T1000 (cell line): ENCODE measurements at places on chromosomes 11 and 22.
A peak's percentile ranks its signal among the peaks of the same experiment; 100 is the strongest.

GRCh38 chr22:43388420-43388851, 23.4 kb upstream of the MPPED1 start:
- DNase-seq, result peak; percentile 44

GRCh38 chr11:1883346-1884302, 8.1 kb downstream of the PRR33 start:
- DNase-seq, result no peak

- no peak for DNase-seq
These were observed 72.8 kb upstream of the ALX4 start for GRCh38 chr11:44382656-44383240.

DNA sequence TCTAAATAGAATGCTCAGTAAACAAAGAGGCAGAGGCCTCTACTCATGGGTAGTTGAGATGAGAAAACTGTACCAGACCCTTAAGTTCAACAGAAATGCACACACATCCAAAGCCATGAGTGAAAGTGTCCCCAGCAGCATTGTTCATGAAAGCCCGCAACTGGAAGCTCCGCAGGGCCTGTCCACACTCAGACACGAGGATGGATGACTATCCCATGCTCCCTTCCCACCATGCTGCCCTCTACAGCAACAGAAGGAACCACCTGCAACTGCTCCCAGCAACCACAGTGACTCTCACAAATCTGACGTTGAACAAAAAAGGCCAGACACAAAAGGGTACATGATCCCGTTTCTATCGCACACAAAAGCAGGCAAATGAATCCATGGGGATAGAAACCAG, 76.9 kb upstream of the ANO1 start:
- no peak for DNase-seq

DNA sequence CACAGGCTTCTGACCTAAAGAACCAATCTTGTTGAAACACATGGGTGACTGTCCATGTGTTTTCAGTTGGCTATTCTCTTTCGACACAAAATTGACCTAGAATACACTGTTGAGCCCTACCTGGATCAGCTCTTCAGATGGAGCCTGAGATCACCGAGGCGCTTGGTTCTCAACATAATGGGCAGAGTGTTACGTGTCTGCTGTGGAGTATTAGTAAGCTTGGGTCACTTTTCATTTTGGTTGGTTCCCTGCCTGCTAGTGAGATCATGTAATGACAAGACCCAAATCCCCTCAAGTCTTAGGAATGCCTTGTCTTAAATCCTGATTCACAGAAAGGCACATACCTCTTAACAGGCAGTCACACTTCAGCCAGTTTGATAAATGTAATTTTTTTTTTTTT, 8.7 kb downstream of the MED19 start:
- no peak for DNase-seq

- no peak for DNase-seq
These were observed 11.4 kb upstream of the TBX1 start for GRCh38 chr22:19748991-19749664.

DNA sequence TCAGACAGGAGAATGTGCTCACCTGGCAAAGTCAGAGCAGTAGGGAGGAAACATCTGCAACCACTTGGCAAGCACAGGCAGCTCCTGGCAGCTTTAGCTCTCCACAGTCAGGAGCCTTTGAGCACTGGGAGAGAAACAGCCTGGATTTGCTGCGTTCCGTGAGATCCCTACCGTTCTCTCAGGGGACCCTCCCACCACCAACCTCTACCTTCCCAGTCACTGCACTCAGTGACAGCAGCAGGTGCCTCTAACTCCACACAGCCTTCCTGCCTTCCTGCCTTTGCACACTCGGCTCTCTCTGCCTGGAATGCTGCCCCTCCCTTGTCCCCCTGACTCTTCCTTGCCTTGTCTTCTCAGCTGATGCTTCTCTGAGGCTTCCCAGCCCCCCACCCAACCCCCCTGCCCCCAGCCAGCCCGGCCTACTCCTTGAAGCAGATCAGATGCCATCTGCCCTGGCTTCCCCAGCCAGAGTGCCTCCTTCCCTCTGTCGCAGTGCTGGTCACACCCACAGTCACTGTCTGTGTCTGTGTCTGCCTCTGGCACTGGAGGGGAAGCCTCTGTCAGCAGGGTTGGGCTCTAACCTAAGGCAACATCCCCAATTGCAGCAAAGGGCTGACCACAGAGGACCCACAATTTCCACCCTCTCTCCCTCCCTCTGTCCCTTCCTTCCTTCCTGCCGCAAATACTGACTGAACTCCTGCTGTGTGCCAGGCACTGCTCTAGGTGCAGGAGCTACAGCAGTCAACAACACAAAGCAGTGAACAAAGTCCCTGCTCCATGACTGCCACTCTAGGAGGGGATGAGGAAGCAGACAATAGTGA, 14.9 kb upstream of the TSKU start:
- DNase-seq, result no peak

DNA sequence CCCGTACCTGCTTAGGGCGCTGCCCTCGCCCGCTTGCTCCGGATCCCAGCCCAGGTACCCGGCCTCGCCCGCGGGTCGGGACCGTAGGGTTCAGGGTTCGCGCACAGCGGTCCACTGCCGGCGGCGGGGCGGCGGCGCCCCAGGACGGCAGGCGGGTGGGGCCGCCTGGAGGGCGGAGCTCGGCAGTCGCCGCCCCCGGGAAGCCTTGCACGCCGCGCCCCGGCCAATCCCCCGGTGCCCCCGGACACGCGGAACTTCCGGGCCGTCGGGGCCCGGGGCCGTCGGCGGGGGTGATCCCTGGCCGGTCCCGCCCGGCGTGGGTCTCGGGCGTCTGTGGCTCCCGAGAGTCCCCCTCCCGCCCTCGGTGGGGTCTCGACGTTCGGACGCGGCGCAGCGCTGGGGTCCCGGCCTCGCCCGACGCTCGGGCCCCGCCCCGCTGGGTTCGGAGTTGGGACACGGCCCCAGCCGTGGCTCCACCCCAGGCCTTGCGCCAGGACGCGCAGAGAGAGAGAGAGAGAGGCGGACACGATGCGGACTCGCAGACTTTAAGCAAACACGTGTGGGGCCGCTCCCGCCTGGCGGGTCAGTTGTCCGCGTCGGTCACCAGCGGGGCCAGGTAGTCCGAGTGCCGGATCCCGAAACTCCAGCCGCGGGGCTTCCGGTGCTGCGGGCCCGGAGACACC, at the start of gene TYMP:
Gene TYMP (minus strand): TSS at position 116 of the 683 bp plus-strand sequence. CDS start 303 bp downstream, outside the sequence.
- DNase-seq, result no peak

DNA sequence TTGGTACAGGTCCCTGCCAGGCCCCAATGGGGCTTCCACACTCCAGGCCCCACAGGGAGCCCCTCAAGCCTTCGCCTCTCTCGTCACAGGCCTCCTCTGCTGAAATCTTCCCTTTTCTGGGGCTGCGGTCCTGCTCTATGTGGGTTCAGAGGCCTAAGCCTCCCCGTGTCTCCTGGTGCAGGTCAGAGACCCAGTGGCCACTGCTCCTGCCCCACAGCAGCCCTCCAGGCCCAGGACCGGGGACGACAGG, 5.9 kb upstream of the IFITM3 start:
- no peak for DNase-seq

DNA sequence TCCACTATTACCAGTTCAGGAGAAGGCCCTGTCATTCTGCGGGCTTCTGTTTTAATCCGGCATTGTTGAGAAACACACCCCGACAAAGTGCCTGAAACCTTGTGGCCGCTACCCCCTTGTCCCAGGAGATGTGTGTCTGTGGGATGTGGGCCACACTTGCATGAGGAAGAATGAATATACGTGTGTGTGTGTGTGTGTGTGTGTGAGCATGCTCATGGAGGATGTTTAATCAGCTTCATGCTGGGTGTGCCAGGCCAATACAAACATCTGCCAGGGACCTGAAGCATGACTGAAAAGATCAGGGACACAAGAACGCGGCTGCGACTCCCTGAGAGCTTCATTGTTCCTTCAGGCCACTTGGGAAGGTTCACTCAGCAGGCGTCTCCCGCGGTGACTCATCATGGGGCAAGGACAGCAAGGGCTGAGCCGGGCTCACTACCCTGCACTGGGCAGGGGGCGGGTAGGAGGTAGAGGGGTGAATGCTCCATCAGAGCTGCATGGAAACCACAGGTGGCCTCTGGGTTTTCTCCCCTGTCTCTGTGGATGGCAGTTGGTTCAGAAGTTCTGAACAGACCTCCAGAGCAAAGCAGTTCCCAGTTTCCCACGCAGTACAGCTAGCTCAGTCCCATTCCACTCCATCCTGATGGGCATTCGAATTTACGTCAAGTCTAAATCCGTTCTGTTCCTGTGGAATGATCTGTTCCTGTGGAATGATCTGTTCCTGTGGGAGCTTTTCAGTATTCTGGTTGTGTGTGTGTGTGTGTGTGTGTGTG, 7.0 kb upstream of the MALAT1 start:
- peak; percentile 55 for DNase-seq

- no peak for DNase-seq
These were observed 21.3 kb upstream of the PATZ1 start for GRCh38 chr22:31367426-31367825.

GRCh38 chr11:83480811-83481210, 194.6 kb upstream of the CCDC90B start:
- no peak for DNase-seq

DNA sequence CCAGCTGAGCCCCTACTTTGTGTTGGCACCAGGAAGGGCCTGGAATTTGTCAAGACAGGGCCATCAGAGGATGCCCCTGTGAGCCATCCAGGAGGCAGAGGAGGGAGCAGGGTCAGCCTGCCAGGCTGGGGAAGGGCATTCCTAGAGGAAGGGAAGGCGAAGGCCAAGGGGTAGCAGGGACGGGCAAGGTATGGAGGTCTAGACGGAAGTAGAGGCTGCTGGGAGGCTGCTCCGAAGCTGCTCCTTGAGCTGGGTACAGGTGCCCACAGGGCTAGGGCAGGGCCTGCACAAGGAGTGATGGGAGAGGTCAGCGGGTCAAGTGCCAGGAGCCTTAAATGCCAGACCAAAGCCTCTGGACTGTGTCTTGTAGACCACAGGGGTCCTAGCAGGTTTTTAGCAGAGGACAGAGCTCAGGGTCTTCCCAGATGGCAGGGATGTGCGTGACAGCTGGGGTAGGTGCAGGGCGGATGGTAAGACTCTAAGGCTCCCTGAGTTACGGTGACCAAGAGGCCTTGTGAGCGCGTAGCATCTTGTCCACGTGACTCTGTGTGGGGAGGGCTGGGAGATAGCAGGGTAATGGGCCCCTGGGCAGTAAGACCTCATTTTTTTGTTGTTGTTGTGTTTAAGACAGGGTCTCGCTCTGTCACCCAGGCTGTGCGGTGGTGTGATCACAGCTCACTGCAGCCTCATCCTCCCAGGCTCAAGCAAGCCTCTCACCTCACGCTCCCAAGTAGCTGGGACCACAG, 31.7 kb upstream of the CSNK1E start:
- DNase-seq, result no peak

GRCh38 chr11:65571940-65572339, 398 bp upstream of the FAM89B start:
- DNase-seq, result no peak

- DNase-seq, result no peak
These were observed 143.6 kb downstream of the NCAM1 start for GRCh38 chr11:113104691-113105251.

DNA sequence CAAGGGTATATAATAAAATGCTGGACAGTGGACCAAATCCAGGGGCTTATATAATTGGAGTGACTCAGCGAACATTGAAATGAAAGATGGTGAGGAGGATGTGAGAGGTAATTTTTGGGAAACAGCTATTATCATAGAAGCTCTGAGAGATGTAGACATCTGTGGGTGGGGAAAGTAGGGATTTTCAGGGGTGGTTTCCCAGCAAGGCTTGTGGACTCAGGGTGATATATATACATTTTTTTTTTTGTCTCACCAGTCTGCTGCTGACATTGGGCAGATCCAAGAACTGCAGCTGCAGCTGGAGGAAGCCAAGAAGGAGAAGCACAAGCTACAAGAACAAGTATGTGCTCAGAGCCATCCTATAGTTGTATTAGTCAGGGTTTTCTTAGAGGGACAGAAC, 208.1 kb downstream of the MYO18B start:
- DNase-seq, result no peak

GRCh38 chr11:113173126-113173525, 141.3 kb upstream of the TTC12 start:
- DNase-seq, result no peak

DNA sequence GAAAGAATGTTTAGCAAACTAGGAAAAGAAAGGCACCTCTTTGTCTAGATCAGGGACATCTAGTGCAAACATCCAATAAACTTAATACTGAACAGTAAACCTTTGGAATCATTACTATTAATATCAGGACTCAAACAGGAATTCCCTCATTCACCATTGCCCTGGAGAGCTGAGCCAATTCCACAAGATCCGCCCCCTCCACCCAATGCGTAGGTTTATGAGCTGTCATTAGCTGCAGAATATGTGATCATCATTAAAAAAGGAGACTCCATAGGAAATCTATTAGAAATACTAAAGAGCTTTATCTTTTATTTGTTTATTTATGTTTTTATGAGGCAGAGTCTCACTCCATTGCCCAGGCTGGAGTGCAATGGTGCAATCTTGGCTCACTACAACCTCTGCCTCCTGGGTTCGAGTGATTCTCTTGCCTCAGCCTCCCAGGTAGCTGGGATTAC, 5.5 kb downstream of the IL17REL start:
- DNase-seq, result no peak

GRCh38 chr11:95296165-95296564, 65.2 kb upstream of the SESN3 start:
- no peak for DNase-seq

DNA sequence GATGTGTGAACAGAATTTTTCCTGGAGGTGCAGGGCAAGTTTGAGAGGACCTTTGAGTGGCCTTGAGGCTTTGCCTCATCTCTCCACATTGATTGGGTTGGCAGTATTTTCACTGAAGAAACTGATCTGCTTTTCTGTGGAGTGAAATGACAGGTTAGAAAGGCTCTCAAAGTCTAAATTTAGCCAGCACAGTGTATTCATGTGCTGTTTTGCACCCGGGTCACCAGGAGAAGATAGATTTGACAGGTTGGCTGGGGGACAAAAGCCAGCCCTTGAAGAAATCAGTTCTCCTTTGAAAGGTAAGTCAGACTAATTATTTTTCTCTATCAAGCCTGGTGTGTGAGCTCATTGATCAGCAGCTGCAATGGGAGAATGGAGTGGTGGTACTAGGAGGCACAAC, 152.9 kb downstream of the DBX1 start:
- no peak for DNase-seq

DNA sequence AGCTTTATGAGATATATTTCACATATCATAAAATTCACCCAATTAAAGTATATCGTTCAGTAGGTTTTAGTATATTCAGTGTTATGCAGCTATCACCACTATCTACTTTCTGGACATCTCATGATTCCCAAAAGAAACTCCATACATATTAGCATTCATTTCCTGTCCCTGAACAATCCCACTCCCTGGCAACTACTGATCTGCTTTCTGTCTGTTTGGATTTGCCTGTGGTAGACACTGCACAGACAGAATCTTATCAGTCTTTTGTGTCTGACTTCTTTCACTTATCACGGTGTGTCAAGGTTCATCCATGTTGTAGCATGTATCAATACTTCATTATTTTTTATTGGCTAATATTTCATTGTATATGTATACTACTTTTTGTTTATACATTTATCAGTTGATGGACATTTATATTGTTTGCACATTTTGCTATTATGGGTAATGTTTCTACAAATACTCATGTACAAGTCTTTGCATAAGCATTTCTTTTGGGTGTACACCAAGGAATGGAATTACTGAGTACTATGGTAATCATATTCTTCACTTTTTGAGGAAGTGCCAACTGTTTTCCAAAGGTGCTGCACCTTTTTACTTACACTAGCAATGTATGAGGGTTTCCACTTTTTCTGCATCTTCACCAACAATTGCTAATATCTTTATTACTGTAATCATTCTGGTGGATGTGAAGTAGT, 373.9 kb downstream of the AASDHPPT start:
- no peak for DNase-seq
